ENCODE measurements at places on chromosomes 7 and 10.

DNA sequence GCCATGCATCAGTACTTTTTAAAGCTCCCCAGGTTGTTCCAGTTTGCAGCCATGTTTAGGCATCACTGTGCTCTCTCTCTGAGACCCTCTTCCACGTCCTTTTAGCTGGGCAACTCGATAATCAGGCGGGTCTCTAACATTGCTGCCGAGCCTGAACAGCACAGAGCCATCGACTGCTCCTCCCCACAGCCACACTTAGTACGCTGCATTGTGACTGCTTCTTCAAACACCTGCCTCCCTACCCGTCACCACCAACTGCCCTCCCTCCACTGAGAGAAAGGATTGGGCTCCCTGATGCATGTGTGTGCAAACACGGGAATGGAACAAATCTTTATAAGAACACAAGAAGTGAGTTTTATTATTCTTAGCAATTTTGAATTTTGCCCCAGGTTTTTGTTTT, 11.4 kb upstream of the TACR2 start:
- DNase-seq = no peak

DNA sequence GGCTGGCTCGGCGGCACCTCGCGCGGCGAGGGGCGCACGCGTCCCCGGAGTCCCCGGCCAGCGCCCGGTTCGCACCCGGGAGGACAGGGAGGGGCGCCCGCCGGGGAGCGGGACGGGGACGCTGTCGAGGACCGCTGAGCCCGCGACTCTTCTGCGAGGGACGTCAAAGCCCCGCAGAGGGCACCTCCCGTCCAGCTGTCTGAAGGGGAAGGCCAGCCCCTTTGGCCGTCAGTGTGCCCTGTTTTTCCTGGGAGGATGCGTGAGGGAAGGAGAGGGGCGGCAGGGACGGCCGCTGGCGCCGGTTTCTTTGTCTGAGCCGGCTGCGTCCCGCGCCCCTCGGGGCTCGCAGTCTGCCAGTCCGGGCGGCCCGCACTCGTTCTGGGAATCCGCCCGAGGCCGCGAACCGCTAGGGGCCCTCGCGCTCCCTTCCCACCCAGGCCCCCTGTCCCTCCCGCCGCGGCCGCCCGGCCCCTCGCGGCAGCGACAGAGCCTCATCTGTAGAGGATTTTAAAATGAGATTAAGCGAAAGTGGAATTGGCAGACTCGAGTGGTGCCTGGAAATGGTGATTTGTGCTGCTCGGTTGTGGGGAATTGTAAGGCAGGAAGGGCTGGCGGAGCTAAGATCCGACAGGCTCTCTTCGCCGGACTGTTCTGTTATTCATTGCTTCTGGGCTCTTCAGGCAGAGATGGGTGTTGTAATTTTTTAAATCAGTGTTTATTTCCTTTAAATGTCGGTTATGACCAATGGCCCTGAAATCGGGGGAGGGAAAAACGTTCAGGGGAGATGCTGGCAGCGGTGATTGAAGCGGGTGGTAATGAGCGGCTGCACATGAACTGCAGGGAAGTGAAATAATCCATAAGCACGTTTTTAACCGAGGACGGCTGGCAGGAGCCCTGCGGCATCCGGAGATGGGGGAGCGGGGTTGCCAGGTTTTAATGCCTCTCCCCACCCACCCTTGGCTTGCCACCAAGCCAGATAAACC, 618 bp upstream of the RELN start:
- DNase-seq = peak; percentile 68

DNA sequence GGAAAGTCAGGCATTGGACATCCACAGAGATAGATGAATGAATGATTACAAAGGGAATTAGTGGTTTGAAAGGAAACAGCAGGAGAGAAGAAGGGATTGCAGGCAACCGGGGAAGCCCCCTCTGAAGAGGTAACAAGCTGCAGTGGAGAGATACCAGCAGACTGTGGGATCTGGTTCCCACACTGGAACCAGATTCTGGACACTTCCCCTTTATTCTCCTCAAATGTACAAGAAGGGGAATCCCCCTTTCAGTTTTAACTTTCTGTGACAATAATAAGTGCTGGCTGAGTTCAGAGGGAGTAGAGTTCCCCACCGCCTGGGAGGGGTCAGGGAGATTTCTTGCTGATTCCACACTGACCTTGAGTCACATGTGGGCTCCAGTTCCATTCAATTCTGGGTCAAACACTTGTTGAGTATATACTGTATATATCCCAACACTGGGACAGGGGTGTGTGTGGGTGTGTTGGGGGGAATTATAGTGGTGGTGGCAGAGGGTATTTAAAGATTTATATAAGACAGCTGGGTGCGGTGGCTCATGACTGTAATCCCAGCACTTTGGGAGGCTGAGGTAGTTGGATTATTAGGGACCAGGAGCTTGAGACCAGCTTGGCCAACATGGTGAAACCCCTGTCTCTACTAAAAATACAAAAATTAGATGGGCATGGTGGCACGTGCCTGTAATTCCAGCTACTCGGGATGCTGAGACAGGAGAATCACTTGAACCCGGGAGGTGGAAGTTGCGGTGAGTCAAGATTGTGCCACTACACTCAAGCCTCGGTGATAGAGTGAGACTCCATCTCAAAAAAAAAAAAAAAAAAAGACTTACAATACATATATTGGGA, 16.5 kb upstream of the DDIT4 start:
- no peak for DNase-seq

DNA sequence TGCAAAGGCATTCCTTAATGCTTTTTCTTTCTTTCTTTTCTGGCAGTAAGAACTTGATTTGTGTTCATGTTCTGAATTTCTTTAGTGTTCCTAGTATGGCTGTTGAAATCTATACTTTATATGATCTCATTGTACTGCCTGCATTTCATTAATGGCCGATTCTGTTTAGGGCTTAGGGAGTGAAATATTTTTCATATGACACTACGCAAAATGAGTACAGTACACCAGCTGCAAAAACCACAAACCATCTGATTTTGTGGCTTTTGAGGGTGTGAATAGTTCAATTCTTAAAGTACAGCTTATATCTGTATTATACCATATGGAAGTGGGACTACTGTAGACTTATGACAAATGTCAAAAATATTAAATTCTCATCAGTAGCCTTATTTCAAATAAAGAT, 69.1 kb upstream of the FOXP2 start:
- DNase-seq = no peak

DNA sequence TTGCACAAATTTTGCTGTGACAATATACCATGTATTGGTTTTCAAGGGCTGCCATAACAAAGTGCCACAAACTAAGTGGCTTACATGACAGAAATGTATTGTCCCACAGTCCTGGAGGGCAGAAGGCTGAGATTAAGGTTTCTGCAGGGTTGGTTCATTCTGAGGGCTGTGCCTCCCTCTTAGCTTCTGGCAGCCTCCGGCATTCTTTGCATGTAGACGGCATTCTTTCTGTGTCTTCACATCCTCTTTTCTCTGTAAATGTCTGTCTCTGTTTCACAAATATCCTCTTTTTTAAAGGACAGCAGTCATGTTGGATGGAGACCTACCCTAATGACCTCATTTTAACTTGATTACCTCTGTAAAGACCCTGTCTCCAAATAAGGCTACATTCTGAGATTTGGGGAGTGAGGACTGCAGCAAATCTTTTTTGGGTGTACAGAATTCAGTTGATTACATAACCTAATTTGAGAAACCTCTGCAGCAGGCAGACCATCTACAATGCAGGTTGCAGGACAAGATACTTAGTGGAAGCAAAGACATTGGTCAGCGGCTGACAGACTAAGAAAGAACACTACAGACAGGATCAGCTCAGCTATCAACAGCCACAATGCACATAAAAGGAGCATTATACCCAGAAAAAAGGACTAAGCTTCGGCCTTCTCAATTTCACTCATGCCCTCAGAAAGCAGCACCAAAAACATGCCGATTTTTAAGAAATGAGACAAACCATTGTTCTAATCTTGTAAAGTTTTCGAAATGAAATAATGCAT, 84.6 kb upstream of the FAM3C start:
- no peak for DNase-seq
